ENCODE measurements at places on chromosomes 5 and 9.

DNA sequence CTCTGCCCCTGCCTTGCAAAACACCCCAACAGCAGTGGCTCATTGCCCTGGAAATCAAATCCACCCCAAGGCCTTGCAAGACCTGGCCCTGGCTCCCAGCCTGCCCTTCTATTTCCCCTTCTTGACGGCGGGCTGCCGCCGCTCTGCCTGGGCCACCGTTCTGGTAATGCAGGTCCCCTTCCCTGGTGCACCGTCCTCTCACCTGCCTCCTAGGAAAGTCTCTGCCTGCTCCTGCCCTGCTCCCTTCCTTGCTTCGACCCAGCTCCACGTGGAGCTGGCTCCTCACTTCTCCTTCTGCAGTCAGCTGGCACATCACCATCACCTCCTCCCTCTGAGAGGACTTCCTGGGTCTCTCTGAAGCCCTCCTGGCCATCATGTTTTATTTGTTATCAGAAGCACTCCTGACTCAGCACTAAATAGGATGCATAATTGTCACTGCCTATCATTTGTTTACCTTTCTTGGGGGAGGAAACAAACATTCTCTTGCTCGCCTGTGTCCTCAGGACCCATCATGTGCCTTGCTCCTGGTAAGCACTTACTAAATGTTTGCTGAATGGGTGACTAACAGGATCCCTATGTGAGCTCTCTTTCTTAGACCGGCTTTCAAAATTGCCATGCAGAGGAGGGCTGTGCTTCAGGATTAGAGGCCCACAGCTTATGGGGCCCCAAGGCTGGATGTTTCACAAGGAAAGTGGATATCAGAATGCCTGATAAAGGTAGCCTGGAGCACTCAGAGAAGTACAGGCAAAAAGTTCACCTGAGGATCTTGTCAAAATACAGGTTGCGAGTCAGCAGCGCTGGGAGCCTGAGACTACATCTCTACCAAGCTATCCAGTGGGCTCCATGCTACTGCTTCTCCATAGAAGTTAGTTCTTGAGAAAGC, 19.6 kb upstream of the C5orf47 start:
- peak; percentile 71 for DNase-seq

GRCh38 chr9:80076162-80076561, 504.4 kb downstream of the TLE4 start:
- no peak for DNase-seq

- no peak for DNase-seq
Observed at GRCh38 chr5:54775645-54776044, 209.7 kb downstream of the ESM1 start.

- DNase-seq, result no peak
Observed at GRCh38 chr5:131423056-131423455, 159.2 kb downstream of the CDC42SE2 start.

- DNase-seq, result no peak
Observed at GRCh38 chr9:136403915-136404800, 4.2 kb upstream of the SNAPC4 start.

DNA sequence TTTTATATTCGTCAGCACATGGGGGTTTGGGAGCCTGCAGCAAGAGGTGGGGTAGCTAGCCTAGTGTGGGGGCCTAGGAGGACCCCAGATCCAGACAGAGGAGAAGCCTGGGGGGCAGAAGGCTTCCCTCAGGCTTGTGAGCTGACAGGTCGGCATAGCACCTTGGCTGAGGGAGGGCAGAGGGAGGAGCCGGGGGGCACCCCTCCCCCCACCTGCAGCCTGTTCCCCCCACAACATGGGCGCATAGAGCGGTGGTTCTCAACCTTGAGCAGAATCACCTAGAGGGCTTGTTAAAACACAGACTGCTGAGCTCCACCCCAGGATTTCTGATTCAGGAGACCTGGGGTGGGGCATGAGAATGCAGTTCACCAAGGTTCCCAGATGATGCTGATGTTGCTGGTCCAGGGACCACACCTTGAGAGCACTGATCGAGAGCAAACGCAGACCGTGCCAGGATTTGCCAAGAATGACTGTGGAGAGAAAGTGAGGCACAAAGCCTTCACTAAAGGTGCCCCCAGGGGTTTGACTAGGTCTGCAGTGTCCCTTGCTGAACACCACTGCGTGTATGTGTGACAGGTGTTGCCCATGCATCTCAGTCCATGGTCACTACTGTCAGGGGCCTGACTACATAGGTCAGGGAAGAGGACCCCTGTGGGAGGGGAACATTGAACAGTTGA, 163.3 kb downstream of the MACROH2A1 start:
- DNase-seq, result no peak

- DNase-seq, result peak; percentile 62
Observed at GRCh38 chr5:10689391-10690081, 71.5 kb downstream of the DAP start.

GRCh38 chr5:10354048-10354872, 765 bp downstream of the MARCHF6 start:
- DNase-seq, result no peak

DNA sequence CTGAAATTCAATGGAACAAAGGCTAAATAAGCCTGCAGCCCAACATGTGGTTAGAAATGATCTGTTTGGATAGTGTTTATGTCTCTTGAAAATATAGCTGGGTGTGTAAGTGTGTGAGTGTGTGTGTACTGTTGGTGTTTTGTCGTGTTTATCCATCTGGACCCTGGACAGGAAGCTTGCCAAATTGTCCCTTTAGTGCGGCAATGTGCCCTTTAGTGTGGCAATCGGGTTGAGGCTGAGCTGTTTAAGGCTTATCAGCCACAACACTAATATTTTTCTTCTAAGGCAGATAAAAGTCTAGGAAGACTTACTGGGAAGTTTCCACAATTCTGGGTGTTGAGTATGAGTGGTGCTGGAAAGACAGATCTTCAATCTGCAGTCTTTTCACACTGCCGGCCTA, 180.2 kb downstream of the YTHDC2 start:
- no peak for DNase-seq

DNA sequence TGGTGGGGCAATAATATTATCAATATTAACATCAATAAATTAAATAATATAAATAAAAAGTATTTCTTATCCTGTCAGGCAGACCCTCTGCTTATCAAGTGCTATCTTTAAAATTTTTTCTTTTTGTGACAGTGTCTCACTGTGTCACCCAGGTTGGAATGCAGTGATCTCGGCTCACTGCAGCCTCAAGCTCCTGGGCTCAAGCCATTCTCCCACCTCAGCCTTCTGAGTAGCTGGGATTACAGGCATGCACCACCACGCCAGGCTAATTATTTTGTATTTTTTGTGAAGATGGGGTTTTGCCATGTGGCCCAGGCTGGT, 53.2 kb downstream of the NDST1 start:
- no peak for DNase-seq

DNA sequence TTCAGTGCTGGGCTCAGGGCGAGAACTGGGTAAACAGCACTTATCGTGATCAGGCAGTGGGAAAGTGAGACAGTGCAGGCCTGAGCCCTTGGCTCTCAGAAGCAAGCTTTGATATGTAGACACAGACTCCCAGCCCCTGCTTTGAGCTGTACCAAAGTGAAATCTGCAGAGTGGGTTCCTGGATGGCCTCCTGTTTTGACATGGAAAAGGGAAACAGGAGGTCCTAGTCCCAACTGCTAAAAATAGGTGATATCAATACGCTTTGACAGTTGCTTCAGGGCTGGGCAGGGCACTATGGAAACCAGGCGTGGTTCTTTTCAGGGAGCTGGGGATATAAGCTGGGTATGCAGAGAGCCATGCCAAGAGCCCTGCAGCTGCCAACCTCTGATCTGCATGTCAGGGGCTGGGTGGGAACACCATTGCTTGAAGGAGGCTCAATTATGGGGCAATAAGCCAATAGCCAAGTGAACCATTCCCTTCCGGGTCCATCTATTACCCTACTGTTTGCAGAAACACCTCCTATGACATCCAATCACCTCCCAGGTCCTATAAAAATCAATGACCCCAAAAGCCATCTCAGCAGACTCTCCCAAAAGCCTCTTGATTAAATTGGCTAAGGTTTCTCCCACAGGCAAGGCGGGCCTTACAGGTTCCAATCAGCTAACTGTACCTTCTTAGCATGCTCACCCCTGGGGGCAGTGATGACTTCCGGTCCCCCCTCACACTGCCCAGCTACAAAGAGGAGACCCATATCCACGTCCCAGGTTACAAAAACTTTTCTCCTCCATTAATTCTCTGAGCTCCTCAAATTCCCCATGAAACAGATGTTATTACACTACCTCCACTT, 45.8 kb downstream of the EPB41L4B start:
- DNase-seq, result no peak

- no peak for DNase-seq
Observed at GRCh38 chr5:154309805-154310204, 119.3 kb downstream of the GALNT10 start.

GRCh38 chr5:10034001-10034400, 215.7 kb downstream of the ATPSCKMT start:
- DNase-seq, result no peak

DNA sequence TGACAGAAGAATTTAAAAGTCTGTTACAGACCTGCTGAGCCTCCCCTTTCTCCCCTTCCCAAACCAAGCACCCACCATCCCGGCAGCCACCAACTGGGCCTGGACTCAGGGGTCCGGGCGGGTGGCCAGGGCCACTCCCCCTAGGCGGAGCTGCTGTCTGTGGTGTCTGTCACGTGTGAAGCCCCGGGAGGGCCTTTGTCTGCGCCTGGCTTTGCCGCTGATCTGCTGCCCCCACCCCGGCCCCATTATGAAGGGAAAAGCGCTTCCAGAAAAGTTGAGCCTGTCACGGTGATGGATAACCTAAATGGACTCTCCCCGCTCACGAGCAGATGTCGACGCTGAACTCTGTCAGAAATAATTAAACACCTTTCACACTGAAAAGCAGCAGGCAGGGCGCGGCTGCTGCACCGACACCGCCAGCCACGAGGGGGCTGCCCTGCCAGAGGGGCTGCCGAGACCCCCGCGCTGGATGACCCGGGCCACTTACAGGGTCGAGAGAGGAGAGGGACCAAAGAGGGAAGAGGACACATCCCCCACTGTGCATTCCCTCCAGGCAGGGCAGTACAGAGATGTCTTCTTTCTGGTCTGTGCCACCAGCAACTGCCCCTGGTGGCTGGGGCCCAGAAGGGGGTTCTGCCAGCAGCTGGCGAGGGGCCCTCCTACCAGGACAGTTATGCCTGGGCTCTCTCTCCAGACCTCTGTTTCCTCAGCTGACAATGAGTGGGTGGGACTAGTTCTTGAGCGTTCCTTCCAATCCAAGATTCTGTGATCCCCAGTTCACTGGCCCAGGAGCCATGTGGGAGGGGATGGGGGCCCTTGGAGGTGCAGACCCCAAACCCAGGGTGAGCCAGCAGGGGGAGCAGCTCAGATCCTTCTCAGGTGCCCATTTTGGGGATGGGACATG, 36.0 kb upstream of the BARHL1 start:
- DNase-seq, result no peak

GRCh38 chr5:9474219-9475002, 71.5 kb downstream of the SEMA5A start:
- no peak for DNase-seq

- DNase-seq, result no peak
Observed at GRCh38 chr5:135337064-135337463, 62.0 kb downstream of the MACROH2A1 start.

- DNase-seq, result no peak
Observed at GRCh38 chr9:6355728-6356127, 27.6 kb downstream of the TPD52L3 start.

Measured in T47D (cell line).